ENCODE measurements at places on chromosomes 7 and 10.

GRCh38 chr7:138864667-138865066, 66.7 kb upstream of the ATP6V0A4 start:
- no peak overlapping the region for H3K4me3 ChIP-seq
- DNase-seq: no peak

DNA sequence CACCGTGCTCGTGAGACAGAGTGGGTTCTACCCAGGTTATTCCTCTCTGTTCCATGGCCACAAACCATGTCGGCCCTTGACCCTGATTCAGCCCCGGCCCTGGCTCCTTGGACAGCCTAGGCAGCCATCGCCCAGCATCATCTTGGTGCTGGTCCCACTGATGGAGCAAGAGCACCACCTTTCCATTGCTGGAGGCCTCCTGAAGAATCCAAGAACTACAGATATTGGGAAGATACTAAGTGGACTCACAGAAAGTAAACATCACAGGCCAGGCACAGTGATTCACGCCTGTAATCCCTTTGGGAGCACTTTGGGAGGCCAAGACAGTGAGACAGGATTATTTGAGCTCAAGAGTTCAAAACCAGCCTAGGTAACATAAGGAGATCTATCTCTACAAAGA, 125.1 kb downstream of the NT5C2 start:
- H3K36me3 ChIP-seq: no peaks in the 10 kb centered on the region
- no peak for DNase-seq
- no peaks in the 10 kb centered on the region for H3K27me3 ChIP-seq
- no peak overlapping the region for H3K4me3 ChIP-seq
- no peak overlapping the region for H3K27ac ChIP-seq

- H3K4me1 ChIP-seq: no peaks in the 10 kb centered on the region
- peaks cover 4% of the 10 kb centered on the region for H3K27me3 ChIP-seq
- no peaks in the 10 kb centered on the region for H3K36me3 ChIP-seq
- no peak overlapping the region for H3K27ac ChIP-seq
- DNase-seq: no peak
Measured at GRCh38 chr10:125983161-125983560, 86.8 kb downstream of the FANK1 start.

DNA sequence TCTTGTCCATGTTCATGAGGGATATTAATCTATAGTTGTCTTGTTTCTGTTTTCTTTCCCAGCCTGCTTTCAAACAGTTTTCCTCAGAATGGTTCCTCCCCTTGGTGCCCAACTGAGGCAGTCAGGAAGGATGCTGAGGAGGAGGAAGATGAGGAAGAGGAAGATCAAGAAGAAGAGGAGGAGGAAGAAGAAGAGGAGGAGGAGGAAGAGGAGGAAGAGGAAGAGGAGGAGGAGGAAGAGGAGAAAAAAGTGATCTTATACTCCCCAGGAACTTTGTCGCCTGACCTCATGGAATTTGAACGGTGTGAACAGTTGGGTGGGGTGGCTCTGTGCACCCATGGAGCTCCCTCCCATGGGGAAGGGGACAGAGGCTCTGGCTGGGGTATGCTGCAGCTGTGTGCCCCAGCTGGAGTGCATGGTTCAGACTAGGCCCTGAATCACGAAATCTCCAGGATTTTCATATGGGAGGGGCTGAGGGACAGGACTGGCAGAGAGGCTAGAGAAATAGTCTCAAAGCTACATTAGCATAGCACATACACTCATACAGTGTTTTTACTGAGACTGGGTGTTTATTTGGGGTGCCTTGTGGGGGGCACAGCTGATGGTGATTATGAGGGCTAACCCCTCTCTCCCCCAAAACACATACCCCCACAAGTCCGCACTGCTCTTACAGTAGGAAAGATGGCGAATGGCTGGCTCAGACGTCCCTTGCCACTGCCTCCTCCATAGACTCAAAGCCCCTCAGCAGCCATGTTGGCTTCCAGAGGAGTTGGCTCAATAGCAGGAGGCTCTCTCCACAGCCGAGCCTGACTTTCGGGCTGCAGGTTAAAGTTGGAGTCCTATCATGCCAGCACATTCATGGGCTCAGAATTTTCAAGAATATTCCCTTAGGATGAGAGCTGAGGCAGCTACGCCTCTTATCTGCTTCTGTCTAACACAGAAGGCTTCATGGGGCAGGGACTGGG, 11.9 kb downstream of the STRA8 start:
- peaks cover 5% of the 10 kb centered on the region for H3K27me3 ChIP-seq
- no peak overlapping the region for H3K27ac ChIP-seq
- H3K4me1 ChIP-seq: no peaks in the 10 kb centered on the region
- no peaks in the 10 kb centered on the region for H3K36me3 ChIP-seq

DNA sequence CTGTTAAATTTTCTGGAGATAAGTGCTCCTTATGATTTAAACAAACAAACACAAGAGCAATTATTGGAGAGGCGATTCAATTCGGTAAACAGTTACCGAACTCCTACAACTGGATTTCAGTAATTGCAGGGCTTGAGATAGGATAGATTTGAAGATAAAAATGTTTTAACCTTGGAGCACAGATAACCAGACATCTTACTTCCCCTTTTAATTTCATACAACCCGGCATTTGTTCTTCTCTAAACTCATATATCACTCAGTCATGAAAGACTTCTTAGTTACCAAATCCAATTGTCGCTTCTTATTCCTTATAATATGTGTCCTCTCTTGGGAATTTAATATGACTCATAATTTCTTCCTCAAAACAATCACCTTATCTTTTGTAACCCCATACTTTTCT, 235.9 kb upstream of the CSTF2T start:
- H3K4me3 ChIP-seq: no peak overlapping the region
- peaks cover 2% of the 10 kb centered on the region for H3K27me3 ChIP-seq
- DNase-seq: no peak
- H3K27ac ChIP-seq: no peak overlapping the region
- no peaks in the 10 kb centered on the region for H3K36me3 ChIP-seq

GRCh38 chr7:2717293-2718261, 29.6 kb downstream of the AMZ1 start:
- DNase-seq: peak; percentile 46
- H3K4me3 ChIP-seq: no peak overlapping the region
- H3K36me3 ChIP-seq: no peaks in the 10 kb centered on the region
- peaks cover 60% of the 10 kb centered on the region for H3K4me1 ChIP-seq
- H3K27ac ChIP-seq: peak overlapping the region; percentile 43

GRCh38 chr10:94417321-94417720, 15.0 kb downstream of the TBC1D12 start:
- no peak overlapping the region for H3K4me3 ChIP-seq
- no peaks in the 10 kb centered on the region for H3K4me1 ChIP-seq
- H3K27ac ChIP-seq: no peak overlapping the region
- no peaks in the 10 kb centered on the region for H3K36me3 ChIP-seq
- no peak for DNase-seq
- peaks cover 5% of the 10 kb centered on the region for H3K27me3 ChIP-seq

DNA sequence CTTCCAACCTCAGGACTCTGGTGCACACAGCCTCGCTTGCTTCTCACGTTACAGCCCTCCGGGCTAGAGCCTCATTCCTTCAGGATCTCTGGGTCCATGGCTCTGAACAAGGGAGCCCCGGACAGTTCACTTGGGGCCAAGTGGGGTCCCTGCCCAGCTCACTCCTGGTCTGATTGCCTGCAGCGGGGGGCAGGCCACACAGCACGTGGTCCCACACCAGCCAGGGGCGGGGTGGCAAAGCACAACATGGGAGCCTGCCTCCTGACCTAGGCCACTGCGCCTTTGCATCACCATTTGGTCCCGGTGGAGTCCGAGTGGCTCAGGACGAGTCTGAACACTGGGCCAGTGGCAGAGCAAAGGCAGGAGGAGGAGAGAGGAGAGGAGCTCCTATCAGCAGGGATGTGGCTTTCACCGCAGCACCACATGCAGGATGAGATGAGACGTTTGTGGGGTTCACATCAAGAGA, 13.4 kb upstream of the CRYGN start:
- H3K27ac ChIP-seq: no peak overlapping the region
- H3K4me3 ChIP-seq: no peak overlapping the region
- no peak for DNase-seq
- H3K4me1 ChIP-seq: peaks cover 12% of the 10 kb centered on the region

DNA sequence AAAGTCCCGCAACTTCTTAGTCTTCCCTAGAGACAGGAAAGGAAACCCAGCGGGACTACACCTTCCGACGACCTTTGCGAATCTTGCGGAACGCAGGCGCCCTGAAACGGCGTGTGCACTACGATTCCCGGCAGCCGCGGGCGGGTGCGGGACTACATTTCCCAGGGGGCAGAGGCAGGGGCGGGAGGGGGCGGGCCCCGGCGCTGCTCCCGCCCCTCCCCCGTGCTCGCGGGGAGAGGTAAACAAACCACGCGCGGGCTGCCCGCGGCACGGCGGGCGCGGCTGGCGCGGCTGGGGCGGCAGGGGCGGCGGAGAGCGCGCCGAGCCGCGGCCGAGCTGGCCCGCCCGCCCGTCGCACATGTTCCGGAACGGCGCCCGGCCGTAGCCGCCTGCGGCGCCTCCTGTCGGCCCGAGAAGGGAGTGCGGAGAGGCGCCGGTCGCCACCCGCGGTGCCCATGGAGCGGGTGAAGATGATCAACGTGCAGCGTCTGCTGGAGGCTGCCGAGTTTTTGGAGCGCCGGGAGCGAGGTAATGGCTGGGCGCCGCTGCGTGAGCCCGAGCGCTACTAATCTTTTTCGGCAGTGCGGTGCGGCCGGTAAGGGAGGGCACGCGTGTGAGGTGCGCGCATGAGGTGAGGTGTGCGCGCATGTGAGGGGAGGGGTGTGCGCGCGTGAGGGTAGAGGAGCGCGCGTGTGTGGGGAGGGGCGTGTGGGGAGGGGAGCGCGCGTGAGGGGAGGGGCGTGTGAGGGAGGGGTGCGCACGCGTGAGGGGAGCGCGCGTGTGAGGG, 18.5 kb downstream of the MXI1 start:
- peak overlapping the region; percentile 98 for H3K4me3 ChIP-seq
- no peaks in the 10 kb centered on the region for H3K27me3 ChIP-seq
- peaks cover 41% of the 10 kb centered on the region for H3K4me1 ChIP-seq
- H3K27ac ChIP-seq: peak overlapping the region; percentile 96
